ENCODE measurements at places on chromosomes 2 and 18.

DNA sequence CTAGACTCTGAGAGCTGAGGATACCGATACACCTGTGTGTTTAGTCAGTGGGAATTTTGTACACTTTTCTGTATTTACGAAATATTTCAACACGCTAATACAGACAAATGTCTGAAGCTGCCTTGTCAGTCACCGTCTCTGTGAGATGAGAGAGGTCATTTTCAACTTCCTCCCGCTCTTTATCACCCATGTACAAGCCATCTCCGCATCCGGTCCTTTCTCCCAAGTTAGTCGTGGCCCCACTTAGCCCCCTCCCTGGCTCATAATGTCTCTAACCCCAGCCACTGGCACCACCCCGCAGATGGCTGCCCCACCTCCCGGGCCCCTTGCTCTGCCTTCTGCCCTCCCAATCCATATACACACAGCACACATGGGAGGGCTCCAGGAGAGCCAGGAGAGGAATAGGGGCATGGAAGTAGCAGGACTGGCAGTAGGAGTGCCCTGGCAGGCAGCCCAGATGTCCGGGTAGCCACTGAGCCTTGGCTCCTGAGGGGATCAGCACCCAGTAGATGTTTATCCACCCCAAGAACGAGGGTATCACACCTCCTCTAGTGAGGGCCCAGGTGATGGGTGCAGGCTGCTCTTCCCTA is 2.0 kb upstream of the RUFY4 start:
- DNase-seq = no peak

- DNase-seq = no peak
Observed at GRCh38 chr2:45274250-45274926, 265.1 kb upstream of the SIX2 start.

DNA sequence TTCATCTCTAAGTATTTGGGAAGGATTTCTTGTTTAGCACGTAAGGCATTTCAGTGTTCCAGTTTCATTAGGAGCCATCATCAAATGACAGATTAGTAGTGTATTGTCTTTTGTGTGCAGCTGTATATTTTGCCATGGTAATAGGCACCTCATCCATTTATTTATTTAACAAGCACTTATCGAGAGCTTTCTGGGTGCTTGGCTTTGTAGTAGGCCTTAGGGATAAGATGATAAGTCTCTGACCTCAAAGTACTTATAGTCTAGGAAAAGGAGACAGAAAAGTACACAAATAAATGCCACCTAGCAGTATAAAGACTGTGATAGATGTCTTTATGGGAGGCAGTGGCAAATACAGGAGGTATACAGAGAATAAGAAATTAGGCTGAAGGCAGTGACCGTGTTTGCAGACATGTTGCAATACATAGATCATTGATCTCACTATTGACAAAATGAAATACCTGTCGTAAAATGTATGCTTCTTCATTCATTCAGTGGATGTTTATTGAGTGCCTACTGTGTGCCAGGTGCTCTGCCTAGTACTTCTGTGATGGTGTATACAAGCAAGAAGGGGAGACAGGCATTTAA is 265.9 kb downstream of the SETBP1 start:
- DNase-seq = no peak

DNA sequence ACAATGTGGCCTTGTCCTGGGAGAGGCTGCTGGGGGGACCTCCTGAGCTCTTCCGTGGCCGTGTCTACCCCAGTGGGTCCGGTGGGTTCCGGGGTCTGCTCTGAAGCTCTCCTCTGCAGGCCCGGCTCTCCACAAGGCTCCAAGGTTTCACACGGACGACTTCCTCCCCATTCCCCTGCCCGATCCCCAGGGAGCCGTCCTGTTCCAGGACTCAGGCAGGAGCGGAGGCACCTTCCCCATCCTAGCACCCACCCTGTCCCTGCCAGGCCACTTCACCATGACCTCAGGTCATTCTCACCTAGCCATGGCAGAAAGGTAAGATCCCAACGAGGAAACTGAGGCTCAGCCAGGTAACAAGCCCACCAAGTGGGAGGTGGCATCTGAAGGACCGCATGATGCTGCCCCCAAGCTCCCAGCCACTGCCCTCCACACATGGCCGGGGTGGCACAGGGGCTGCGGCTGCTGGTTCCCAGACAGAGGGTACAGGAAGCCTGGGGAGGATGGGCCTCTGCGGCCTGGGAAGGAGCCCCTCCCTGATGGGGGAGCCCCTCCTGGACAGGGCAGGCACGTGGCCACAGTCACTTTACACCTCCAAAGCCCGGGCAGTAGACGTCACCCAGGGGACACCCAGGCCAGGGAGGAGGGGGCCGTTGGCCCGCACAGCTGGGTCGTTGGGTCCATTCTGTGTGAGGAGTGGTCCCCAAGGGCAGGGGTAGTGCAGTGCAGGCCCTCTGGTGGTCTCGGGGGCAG is 274.0 kb downstream of the NDUFA10 start:
- no peak for DNase-seq

DNA sequence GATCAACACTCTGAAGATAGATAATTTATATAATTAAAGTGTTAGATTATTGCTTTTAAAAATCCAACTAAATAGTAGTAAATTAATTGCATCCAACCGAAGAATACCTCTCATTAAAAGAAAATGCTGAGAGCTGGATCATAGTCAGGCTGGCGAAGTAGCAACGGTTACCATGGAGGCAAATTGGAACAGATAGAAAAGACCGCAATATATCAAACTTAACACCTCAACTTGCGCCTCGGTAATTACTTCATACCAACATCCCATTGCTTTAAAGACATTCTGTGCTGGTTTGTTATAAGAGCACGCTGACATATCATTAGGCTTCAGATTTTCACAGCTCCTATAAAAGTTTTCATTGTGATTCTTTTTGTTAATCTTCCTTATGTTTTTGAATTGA is 183.8 kb upstream of the ZC3H15 start:
- no peak for DNase-seq

DNA sequence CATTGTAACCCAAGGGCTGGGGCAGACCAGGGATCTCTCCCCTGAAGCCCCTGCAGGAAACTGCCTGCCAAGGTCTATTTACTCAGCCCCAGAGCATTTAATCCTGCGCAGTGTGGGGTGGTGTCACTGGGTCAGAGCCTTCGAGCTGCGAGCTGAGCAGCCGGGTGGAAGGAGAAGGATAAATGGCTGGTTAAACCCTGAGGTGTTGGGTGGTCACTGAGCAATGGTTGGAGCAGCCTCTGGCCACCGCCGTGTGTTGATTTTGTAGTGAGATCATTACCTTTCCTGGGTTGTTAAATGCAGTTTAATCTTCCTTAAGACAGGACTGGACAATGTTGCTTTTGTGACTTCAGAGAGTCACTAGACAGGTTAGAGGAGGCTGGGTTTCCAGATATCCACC is 98.1 kb downstream of the SETBP1 start:
- DNase-seq = no peak

GRCh38 chr18:26656431-26656943 is 108.1 kb upstream of the KCTD1 start:
- no peak for DNase-seq

- no peak for DNase-seq
Observed at GRCh38 chr2:142881619-142882018, 4.2 kb downstream of the KYNU start.

DNA sequence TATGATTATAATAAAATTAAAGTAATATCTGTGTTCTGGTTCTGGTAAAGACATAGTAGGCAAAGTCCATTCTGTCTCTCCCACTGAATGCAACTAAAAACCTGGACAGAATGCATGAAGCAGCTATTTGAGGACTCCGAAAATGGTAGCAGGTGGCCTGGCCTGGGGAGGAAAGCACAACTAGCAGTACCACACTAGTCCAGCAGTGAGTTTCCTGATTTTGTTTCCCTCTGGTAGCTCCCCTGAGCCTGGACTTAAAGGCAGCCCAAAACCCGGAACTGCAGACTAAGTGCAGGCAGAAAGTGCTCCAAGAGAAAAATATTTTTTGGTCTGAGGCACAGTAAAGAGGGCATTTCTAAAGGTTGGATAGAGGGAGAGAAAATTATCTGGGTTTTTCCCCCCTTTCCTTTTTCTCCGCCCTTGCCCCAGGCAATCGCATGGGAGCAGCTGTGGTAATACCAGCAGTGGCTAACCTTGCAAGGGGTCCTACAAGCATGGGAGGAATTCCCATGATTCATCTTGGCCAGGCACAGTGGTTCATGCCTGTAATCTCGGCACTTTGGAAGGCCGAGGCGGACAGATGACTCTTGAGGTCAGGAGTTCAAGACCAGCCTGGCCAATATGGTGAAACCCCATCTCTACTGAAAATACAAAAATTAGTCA is 32.3 kb downstream of the ASXL2 start:
- no peak for DNase-seq

GRCh38 chr2:177315364-177315763 is 50.8 kb upstream of the NFE2L2 start:
- no peak for DNase-seq

Data from activated CD8-positive, alpha-beta memory T cell treated with anti-CD3 and anti-CD28 coated beads for 4 hours (primary cell).